ENCODE measurements at places on chromosomes 5 and 9.

DNA sequence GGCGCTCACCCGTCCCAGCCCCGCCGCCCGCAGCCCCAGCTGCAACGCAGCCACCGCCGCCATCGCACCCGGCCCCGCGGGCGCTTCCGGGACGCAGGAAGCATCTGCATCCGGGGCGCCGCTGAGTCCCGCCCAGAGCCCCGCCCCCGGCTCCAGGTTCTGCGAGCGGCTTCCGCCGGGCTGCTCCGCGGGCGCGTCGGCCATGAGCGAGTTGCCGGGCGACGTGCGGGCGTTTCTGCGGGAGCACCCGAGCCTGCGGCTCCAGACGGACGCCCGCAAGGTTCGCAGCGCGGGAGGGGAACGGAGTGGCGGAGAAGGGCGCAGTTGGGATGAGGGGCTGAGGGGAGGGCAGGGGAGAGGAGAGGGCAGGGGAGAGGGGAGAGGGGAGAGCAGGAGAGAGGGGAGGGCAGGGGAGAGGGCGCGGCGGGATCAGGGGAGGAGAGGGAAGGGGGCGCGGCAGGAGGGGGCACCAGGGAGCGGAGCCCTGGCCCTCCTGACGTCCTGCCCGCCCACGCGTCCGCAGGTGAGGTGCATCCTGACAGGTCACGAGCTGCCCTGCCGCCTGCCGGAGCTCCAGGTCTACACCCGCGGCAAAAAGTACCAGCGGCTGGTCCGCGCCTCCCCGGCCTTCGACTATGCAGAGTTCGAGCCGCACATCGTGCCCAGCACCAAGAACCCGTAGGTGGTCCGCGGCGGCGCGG, at the start of the genes SURF1 and SURF2:
Gene SURF1, minus strand, starts transcription at position 97 of the 701 bp plus-strand sequence. Its CDS starts 34 bp downstream, at position 63.
Gene SURF2, plus strand, starts transcription at position 160 of the 701 bp plus-strand sequence. Its CDS starts 43 bp downstream, at position 203.
- DNase-seq: no peak

- DNase-seq: no peak
Measured at GRCh38 chr5:50853151-50853550, 186.7 kb downstream of the PARP8 start.

- DNase-seq: no peak
Measured at GRCh38 chr5:124718380-124718789, 28.1 kb downstream of the ZNF608 start.

DNA sequence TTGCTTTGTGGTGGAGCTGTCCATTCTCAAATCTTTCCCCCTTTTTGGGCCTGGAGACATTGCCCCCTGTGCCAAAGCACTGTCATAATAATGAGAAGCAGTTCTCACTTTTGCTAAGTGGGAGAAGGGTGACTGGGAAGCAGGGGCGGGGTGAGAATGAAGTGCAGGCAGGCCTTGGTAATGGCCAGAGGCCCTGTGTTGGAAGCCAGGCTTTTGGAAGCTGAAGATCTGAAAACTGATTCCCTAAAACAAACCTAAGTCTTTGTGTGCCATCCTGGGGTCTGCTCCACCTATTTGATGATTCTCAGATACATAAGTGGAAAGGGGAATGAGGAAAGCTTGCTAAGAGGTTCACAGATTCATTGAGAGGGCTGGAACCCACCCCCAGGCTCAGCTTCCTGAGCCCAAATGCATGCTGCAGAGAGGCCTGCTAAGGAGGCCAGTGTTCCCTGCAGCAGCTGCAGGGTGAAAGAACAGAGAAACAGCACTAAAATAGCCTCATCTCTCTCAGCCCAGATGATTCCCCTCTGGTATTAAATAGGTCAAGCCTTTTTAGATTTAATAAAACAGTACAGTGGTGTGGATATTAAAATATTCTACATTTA, 75.0 kb downstream of the NSG2 start:
- DNase-seq: no peak

DNA sequence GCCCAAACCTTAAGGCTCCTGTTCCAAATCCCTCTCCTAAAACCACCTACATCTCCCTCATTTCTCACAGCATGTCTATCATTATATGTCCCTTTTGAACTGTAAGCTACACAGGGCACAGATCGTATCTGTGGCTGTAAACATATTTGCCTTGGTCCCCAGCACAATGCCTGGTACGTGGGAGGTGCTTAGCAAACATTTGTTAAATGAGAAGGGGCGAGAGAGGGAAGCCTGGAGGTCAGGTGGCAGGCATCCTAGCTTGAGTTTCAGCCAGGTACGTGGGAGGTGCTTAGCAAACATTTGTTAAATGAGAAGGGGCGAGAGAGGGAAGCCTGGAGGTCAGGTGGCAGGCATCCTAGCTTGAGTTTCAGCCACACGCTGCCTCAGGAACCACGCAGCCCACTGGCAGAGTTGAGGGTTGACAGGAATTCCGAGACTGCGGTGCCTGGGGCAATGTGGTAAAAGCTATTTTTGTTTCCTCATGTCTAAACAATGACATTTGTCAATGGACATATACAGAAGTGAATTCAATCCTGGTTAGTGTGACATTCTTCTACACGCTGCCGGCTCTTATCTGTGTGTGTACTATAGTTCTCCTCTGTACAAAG, 113.6 kb downstream of the EFNA5 start:
- no peak for DNase-seq

DNA sequence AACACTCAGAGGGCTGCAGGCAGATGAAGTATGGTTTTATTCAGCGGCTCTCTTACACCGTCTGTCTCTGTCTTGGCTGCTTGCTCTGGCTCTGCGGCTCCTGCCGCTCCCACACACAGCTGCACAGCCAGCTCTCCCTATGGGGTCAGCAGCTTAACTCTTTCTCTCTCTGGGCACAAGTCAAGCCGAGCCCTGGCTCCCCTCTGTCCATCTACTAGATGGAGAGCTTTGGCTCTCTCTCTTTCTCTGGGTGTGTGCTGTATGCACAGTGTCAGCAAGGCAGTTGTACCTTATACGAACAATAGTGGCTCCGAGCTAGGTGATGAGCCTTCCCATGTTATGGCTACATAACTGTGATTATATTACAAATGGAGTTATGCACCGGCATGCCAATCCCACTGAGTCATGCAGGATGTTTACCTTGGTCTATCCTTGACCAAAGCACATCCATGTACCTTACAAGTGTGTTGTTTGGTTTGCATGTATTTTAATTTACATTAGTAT, 19.3 kb upstream of the PPP2CA start:
- no peak for DNase-seq

DNA sequence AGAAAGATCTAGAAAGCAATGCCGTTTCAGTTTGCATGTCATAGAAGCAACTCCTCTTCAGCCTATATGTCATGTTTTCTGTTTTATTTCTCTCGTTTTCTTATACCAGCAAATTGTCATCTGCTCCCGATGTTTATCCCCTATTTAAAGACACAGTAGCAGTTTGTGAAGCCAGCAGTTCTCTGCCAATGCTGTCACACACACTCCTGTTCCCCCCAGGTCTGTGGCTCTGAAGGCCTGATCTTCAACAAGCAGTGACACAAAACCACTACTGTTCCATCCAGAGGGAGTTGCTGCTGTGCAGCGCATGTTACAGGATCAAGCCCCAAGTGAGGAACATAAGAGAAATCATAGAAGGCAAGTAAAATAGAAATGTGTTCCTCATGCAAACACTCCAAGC, 364.1 kb upstream of the SLC30A5 start:
- no peak for DNase-seq

- DNase-seq: no peak
Measured at GRCh38 chr9:124066783-124067577, 55.4 kb downstream of the LHX2 start.

DNA sequence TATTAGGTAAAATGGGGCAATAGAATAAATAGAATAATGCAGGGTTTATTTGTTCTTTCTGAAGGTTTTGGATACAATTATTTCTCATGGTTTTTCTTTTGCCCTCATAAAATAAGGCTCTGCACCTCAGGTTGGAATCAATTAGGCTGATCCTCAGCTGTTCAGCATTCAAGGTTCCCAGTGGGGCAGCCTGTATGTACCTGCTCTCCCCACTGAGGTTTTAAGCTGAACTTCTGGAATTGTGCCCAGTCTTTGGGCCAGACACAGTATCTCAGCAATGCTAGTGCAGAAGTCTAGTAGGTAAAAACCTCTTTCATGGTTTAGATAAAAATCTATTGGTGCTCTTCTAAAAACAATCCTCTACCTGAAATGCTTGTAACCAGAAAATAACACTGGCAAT, 98.0 kb downstream of the EDIL3 start:
- no peak for DNase-seq

GRCh38 chr9:38018958-38019602, 49.9 kb downstream of the SHB start:
- no peak for DNase-seq

GRCh38 chr9:116264361-116264760, 110.8 kb downstream of the PAPPA start:
- no peak for DNase-seq

DNA sequence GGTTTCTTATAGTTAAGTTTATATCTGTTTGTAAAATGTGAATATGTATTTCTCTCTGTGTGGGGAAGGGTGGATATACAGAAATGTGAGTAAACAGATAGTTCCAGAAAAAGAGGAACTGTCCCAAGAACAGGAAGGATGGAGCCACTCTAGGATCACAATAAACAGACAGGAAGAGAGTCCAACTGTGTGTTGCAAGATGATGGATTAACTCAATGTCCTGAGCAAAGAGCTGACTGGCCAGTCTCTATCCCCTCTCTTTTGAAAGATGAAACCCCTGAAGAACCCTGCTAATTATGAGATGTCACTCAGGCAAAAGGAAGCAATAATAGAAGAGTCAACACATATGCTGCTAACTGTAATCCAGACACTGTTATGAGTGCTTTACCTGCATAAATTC, 202.7 kb downstream of the SEMA6A start:
- DNase-seq: peak; percentile 3

GRCh38 chr5:68214482-68215207, 911 bp upstream of the PIK3R1 start:
- DNase-seq: no peak

DNA sequence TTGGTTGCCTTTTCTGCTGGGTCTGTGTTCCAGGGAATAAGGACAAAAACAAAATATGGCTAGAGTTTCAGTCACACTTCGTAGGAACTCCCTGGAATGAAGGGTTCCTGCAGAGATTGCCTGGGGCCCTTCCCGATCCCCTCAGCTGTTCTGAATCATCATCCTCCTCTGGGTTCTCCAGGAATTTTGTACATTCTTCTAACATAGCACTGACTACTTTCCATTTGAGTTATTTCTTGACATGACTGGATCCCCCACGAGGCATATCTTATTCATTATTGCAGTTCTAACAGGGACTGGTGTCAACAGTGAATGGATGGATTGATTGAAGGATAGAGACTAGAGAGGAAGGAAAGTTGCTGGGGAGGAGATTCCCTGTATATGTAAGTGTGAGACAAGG, 49.2 kb upstream of the TNC start:
- no peak for DNase-seq

DNA sequence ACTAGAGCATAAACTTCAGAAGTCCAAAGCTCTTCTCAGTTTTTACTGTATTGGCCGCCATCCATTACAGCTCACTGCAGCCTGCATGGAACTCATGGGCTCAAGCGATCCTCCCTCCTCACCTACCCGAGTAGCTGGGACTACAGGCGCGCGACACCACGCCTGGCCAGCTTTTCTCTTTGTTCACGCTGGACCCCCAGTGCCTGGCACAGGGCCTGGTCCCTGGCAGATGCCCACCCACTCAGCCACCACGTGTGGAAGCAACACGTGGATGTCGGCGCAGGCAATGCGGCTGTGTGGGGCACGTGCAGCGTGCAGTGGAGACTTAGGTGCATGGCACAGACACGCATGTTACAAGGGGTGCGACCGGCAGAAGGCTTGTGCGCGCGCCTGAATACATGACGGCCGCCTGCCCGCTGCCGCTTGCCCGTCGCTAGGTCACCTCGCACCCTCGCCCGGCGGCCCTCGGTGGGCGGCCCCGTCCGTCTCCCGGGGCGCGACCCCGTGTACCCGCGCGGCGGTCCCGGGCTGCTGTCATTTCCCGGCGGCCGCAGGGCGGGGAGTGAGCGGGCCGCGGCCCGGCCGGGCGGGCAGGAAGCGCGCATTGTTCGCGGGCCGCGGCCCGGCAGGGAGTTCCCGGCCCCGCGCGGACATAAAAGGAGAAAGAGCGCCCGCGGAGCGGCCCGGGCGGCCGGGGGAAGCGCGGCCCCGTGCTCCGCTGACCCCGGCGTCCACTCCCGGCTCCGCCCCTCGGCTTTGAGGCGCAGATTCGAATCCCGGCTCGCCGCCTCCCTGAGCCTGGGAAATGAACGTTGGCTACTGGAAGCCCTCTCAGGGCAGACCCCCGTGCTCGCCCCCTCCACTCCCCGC, 24.1 kb upstream of the PTGS1 start:
- DNase-seq: no peak

DNA sequence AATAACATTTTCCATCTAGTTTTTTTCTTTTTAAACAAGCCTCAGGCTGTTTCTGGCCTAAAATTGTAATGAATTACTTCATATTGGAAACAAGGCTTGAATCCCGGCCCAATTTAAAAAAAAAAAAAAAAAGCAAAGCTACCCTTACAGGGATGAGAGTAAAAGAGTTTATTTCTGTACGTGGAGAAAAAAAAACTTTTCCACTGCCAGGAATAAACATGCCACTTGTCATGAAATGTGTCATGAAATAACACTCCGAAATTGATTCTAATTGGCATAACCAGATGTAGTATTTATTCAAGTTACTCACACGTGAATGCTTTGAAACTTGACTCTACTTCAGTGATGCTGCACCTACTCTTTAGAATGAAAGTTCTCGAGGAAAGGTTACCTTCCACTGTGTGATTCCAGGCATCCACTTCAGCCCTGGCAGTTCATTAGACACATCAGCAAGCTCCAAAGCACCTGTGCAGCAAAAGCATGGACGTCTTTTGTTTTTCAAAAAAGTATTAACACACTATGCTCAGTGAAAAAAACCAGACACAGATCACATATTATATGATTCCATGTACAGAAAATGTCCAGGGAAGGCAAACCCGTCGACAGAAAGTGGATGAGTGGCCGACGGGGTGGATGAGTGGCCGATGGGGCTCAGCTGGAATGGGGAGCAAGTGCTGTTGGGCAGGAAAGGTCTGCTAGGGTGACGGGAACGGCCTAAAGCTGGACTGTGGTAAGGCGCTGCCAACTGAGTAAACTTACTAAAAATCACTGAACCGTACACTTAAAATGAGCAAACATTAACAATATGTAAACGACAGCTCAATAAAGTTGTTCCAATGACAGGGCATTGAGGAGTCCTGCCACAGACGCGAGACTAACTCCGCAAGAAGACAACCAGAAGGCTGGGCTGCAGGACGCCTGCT, 21.2 kb downstream of the NSUN2 start:
- DNase-seq: no peak

GRCh38 chr9:69593301-69593700, 78.9 kb downstream of the APBA1 start:
- DNase-seq: no peak

All from HL-60 (cell line).